Activated CD4-positive, alpha-beta T cell treated with anti-CD3 and anti-CD28 coated beads for 36 hours (primary cell): ENCODE measurements at places on chromosomes 12 and 14. TPM values are rescaled to one million over a fixed set of nuclear protein-coding genes. Genes with fewer than 3 reads are reported as not detected.

KLHDC1 gene
- total RNA-seq = 1.3 TPM

GRCh38 chr14:101492716-101493115 is 68.6 kb upstream of the DIO3 start:
- no peaks in the 10 kb centered on the region for H3K4me1 ChIP-seq
- H3K27me3 ChIP-seq = peaks cover 26% of the 10 kb centered on the region
- H3K4me3 ChIP-seq = no peak overlapping the region
- no peak for DNase-seq
- peaks cover 1% of the 10 kb centered on the region for H3K36me3 ChIP-seq

DNA sequence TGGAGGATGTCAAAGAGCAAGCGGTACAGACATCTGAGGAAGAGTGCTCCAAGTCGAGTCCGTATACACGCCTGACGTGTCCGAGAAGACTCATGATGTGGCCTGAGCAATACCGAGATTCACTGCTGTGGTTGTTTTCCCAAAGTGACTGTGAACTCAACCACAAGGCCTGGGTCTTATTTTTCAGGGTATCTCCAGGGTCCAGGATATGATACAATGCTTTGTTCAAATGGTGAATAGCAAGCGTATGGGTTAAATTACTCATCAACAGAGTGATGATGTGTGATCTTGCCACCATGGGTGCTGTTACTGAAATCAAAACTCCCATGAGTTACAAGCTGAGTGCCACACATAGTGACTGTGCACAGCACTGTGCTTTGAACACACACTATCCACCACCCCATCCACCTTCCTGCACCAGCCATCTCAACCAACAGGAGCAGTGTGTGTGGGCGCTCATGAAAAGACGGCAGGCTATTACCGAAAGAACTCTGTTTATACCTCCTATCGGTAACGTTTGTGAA is 109.6 kb downstream of the BCAT1 start:
- peaks cover 49% of the 10 kb centered on the region for H3K4me1 ChIP-seq
- H3K36me3 ChIP-seq = peaks cover 7% of the 10 kb centered on the region
- H3K27ac ChIP-seq = peak overlapping the region; percentile 87
- DNase-seq = peak; percentile 87

GRCh38 chr12:48527891-48528670 is 2.6 kb downstream of the OR8S1 start:
- H3K4me3 ChIP-seq = no peak overlapping the region
- H3K27ac ChIP-seq = no peak overlapping the region
- H3K36me3 ChIP-seq = no peaks in the 10 kb centered on the region
- H3K4me1 ChIP-seq = peaks cover 15% of the 10 kb centered on the region
- DNase-seq = no peak

REM2 gene
- 0.48 TPM for total RNA-seq

- H3K36me3 ChIP-seq = peaks cover 19% of the 10 kb centered on the region
- no peak overlapping the region for H3K27ac ChIP-seq
- no peak overlapping the region for H3K4me3 ChIP-seq
- H3K4me1 ChIP-seq = no peaks in the 10 kb centered on the region
- no peak for DNase-seq
Measured at GRCh38 chr14:63951429-63951828, 98.6 kb downstream of the SYNE2 start.

LGR5 gene
- total RNA-seq = not detected

DNA sequence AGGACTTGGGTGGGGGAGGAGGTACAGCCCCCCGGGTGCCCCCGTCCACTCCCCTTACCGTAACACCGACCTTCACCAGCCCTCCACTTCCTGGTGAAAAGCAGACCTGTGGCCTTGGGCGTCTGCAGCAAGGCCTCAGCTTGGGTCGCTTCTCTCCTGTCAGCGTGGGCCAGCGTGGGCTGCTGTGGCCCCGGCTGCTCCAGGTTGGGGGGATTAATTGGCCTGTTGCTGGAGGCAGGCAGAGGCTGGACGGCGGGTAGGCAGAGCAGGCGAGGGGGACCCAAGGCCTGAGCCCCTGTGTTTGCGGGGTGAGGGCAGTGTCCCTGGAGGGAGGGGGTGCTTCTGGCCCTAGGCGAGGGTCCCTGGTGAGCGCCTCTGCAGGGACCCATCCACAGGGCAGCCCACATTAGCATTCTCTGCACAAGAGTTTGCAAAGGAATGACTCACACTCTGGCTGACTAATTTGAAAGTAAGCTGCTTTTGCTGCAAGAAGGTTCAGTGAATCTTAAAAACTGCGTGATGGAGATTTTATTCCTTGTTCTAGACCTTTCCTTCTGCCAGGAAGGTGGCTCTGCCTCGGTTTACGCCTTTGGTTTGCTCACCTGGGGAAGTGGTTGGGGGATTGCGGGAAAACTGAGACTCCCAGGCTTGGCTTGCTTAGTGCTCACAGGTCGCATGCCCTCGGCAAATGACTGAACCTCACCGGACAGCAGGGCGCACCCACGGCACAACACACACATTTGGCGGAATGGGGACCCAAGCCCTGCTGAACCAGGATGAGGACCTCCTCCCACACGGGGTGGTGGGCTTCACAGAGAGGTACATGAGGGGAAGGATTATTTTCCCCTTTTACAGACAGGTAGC is 37.9 kb upstream of the DLK1 start:
- DNase-seq = no peak
- H3K4me1 ChIP-seq = no peaks in the 10 kb centered on the region
- no peak overlapping the region for H3K27ac ChIP-seq
- H3K4me3 ChIP-seq = no peak overlapping the region
- no peaks in the 10 kb centered on the region for H3K36me3 ChIP-seq

LRP1 gene
- 2.7 TPM for total RNA-seq

TAS2R8 gene
- not detected for total RNA-seq

ITGA7 gene
- total RNA-seq = 5.6 TPM
